ENCODE measurements at places on chromosomes 7 and 10.
A peak's percentile ranks its signal among the peaks of the same experiment; 100 is the strongest.

DNA sequence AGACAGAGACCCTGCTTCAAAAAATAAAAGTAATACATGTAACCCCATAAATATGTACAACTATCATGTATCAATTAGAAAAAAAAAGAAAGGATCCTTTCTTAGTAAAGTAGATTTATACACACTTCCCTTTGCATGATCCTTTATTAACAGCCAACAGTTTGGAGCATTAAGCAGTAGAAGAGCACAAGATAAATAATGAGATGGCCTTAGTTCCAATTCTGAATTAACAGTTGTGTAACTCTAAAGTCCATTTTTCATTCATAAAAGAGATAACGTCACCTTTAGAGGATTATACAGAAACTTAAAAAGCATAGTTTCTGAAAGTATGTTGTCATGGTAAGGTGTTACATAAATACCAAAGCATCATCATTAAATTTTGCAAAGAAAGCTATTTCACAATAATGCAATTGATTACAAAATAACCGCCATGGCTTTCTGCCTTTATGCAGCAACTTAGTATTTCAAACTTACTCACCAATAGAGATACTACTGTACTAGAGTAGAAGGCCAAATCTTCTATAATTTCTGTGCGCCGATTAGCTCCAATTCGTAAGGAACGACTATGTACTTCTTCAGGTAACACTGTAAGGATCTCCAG lies 40.3 kb downstream of the TNPO3 start:
- no peak for DNase-seq

DNA sequence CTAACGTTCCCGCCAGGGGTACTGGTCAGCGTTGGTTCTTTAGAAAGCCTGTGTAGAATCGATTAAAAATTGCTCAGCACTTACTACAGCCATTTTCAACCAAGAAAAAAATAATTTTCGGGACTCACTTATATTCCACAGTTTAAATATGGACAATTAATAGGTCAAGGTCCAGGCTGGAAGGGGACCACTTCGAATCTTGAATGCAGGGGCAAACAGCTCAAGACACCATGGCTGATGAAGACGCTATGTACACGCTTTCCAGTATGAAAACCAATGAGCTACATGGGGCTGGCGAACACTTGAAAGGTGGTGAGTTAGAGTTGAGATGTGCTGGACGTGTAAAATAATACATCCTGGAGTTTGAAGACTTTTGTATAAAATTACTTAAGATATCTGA lies 87.2 kb downstream of the PRKCQ start:
- DNase-seq = no peak

DNA sequence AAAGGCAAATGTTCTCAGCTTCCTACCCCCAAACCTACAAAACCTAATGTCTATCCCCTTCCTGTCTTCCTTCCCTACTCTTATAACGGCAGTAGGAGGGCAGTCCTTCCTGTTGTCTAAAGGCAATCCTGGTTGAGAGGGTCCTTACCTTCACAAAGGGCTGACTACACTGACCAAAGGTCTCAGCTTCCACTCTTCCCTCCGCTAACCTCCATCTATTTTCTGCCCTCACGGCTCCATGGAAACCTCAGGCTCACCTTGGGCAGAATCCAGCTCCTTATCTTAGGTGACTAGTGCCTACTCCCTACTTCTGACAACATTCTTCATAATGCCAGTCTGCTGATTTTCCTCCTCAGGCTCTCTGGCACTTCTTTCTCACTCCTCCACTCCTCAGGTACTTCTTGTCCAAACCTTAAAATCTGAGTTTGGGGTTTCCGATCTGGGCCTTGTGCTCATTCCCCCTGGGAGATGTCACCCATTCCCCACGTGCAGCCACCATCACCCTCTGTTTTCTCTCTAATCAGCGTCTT lies 542 bp downstream of the FBXL13 start:
- no peak for DNase-seq

DNA sequence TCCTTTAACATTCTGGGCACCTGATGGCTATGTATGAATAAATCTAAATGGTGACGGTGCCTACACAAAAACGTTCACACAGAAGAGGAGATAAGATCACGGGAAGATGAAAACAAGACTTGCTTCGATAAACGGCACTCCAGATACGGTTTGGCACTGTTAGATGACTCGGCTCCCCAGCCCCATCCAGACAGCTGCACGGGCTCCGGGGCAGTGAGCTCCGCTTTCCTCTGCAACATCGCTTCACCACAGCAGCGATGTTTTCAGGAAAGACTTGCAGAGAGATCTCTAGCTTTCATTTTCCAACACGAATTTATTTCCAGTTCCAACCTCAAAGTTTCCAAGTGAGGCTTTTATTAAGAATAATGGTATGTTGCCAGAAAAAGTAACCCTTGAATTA lies 132.1 kb downstream of the KLF6 start:
- DNase-seq = peak; percentile 62

GRCh38 chr10:12656518-12657142 lies 307.3 kb downstream of the CAMK1D start:
- DNase-seq = no peak

DNA sequence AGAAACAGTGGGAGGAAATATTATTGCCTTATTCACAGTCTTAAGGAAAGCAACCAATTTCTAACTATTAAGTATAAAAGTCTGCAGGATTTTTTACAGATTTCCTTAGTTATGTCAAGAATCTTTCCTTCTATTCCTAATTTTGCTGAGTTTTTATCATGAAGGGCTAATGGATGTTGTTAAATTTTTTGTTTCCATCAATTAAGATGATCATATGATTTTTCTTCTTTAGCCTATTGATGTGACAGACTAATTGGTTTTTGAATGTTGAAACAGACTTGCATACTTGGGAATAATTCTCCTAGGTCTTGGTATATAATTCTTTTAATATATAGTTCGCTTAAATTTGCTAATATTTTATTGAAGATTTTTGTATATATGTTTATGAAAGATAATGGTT lies 569.1 kb upstream of the KCND2 start:
- no peak for DNase-seq

- DNase-seq = no peak
Measured at GRCh38 chr7:158285383-158285770, 302.2 kb downstream of the PTPRN2 start.

DNA sequence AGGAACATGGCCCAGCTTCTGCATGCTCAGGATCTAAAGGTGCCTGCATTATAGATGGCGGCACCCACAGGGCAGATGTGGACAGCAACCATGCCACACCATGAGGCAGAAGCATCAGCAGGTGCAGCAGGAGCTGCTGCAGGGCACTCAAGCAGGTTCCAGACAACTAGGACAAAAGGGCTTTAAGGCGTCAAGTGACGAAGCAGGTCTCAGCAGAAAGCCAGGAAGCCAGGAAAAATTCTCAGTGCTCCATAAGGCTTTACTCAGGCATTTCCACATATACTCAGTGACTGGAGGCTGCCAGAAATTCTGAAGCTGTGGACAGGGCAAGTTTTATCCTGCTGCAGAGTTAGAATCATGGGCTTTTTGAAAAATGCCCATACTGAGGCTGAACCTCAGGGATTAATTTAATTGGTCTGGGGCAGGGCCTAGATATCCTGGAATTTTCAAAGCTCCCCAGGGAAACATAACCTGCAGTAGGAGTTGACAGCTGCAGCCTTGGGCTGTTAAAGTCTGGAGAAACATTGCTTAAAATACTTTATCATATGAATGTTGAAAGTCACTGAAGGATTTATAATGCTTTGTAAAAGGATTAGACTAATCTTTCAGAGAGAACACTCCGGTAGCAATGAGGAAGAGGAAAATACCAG lies 68.1 kb upstream of the RNF148 start:
- DNase-seq = no peak

DNA sequence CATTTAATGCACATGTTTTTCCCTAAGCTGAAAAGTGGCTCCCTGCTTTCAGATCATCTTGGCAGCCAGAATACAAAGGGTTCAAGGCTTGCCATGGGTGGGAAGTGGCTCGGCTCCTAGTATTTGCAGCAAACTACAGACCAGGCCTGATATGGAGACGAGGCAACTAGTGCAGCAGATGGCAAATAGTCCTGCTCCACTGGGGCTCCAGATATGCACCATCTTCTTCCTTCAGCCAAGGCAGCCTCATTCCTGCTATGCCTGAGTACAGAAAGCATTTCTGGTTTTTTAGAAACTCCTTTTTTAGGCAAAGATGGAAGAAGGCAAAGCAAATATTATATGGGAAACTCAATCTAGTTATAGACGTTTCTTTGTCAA lies 23.9 kb downstream of the LRRC4 start:
- DNase-seq = no peak

- no peak for DNase-seq
Measured at GRCh38 chr7:1355568-1356340, 103.5 kb downstream of the MICALL2 start.

DNA sequence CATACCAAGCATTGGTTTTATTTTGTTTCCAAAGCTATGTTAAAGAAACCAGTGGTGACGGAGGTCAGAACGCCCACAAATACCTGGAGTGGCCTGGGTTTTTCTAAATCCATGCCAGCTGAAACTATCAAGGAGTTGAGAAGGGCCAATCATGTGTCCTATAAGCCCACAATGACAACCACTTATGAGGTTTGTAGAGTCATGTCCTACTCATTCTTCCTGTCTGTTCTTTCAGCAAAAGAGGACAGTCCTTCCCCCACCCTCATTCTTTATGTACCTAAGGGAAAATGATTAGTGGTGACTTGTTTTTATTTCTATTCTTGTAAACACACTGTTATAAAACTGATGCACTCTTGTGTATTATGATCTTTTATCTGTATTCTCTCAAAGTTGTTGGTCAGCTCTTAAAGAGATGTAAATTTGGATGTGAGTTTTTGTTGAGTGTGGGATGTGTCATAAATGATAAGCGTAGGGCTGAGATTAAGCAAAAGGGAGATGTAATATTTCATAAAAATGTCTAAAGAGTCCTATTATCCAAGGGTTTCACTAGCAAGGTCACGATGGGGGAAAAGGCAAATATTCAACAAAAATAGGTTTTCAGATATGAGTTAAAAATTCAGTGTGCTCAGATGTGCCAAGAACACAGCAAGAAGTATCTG lies 294.4 kb downstream of the BICC1 start:
- DNase-seq = no peak

GRCh38 chr10:71300555-71301370 lies 18.3 kb upstream of the SLC29A3 start:
- no peak for DNase-seq

DNA sequence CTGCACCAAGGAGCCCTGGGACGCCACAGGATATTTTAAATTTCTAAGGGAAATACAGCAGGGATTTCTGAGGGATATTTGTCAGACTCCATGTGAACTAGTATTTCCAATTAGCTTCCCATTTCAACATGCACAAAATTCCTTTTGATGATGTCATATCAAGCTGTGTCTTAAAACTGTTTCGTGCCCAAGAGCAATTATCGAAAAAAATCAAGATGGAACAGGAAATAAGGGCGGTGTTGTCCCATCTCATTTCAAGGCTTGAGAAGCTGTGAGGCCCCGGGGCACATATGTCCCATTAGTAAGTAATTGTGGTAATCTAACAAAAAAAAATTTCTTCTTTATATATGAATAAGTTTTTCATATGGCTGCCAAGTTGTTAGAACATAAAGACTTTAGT lies 47.4 kb downstream of the PPP1R17 start:
- DNase-seq = no peak

- DNase-seq = no peak
Measured at GRCh38 chr7:10476642-10477041, 497.0 kb upstream of the PHF14 start.

DNA sequence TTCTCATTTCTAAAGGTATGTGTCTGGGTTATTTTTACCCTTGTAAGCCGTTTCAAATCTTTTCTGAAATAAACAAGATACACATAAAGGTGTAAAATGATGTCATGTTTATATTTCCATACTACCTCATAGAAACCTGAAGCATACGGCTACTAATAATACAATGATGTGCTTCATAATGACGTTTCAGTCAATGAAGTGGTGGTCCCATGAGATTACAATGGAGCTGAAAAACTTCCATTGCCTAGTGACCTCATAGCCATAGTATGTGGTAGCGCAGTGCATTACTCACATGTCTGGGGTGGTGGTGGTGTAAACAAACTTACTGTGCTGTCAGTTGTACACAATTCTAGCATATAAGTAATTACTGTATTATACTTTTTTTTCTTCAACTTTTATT lies 24.9 kb downstream of the EPDR1 start:
- no peak for DNase-seq

DNA sequence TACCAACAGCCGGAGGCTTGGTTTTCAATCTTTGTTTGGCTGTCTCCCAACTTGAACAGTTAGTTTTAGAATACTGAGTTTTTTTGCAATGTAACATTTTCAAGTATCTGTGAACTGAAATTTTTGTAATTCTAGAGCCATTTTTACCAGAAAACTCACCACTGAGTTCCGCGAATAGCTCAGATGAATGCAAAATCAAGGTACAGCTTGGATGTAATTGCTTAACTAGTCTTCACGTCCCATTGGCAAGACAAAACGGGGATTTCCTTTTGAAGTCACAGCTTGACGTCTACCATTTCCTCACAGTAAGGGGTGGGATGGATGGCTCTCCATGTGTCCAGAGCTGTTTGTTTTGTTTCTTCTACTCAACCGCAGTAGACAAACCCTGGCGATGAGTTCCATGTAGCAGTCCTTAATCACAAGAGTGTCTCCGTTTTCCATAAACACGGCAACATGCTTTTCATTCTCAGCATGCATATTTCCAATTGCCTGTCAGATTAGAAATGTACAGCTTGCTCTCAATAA lies 55.8 kb upstream of the FGFR2 start:
- DNase-seq = no peak

- DNase-seq = no peak
Measured at GRCh38 chr7:47521816-47522561, 59.9 kb downstream of the TNS3 start.

GRCh38 chr7:816300-816750 lies 16.0 kb upstream of the SUN1 start:
- peak; percentile 99 for DNase-seq

DNA sequence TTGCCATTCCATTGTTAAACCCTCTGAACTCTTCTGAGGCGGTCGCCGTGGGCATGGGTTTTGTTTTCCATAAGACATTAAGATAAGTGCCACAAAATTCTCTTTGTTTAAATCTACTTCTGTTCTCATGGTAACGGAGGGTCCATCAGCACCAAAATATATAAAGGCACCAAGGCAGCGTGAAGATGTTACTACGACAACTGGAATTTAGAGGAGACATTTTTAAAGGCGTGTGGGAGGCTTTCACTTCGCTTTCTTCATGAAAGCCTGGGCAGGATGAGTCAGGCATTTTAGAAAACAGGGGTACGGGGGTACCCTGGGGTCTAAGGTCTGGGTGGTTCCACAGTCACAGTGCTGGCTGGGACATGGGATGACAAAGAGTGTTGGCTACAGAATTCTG lies 34.0 kb downstream of the SMKR1 start:
- no peak for DNase-seq

GRCh38 chr10:132282667-132283603 lies 24.8 kb downstream of the STK32C start:
- no peak for DNase-seq

GRCh38 chr7:108146070-108146842 lies 16.1 kb upstream of the LAMB4 start:
- peak; percentile 84 for DNase-seq

DNA sequence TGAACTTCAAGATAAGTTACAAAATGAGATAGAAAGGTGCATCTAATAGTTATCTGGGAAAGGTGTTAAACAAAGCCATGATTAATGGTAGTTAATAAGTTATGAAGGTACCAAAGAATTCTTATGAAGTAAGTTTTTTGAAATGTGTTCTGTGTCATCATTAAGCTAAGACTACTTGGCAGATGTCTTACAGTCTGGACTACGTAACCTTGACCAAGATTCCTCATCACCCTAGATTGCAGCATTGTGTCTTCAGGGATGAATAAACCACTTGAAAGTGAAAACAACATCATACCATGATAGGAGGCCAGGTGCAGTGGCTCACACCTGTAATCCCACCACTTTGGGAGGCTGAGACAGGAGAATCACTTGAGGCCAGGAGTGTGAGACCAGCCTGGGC lies 48.2 kb downstream of the GOT1 start:
- no peak for DNase-seq
